ENCODE measurements at places on chromosomes 1 and 21.

DNA sequence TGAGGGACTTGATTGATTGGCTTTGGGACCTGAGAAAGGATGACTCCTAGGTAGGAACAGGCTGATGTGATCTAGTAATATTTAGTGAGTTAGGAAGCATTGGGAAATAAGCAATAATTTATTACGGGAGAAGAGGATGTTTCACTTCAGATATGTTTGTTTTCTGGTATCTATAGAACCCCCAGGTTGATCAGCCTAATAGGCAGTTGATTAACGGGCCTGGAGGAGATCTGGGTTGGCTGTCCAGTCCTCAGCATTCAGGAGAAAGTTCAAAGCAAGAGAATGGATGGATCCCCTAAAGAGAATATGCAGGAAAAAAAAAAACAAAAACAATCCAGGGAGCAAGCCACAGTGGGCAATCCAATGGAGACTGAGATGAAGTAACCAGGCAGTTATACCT lies 48.2 kb upstream of the AKT3 start:
- DNase-seq = no peak

- DNase-seq = peak; percentile 95
These were observed 137.2 kb downstream of the DHRS3 start for GRCh38 chr1:12480748-12481362.

GRCh38 chr1:101451888-101452287 lies 215.1 kb downstream of the S1PR1 start:
- no peak for DNase-seq

DNA sequence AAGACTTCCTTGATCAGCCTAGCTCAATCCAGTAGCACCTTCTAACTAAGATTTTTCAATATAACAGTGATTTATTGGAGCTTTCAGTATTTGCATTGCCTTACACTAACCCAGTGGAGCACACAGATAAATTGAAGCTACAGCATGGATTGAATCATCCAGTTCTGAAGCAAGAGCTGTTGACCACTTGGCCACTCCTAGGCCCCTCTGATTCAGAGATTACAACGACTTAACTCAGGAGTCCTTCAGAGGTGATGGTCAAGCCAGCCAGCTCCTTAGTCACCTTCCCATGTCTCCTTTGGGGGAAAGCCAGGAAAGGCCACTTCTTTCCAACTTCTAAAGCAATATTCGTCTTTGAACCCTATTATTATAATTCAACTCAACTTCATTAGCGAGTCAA lies 151.8 kb downstream of the TENT5C start:
- peak; percentile 7 for DNase-seq

- no peak for DNase-seq
These were observed 385.4 kb upstream of the VAMP3 start for GRCh38 chr1:7385471-7386225.

GRCh38 chr1:197469620-197470210 lies 201.7 kb downstream of the CRB1 start:
- DNase-seq = no peak

DNA sequence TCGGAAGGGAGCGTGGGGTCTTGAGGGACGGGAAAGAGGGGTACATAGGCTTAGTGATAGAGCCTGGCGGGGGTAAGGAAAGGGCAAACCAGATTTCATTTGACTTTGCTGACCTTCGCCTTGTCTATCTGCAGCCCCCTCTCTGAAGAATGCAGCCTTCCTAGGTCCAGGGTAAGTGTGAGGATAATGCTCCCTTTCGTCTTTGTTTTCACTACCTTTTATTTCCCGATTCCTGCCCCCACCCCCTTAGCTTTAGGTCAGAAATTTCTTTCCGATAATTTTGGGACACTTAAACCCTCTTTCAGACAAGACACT lies 396 bp downstream of the ATP5PB start:
- DNase-seq = no peak

DNA sequence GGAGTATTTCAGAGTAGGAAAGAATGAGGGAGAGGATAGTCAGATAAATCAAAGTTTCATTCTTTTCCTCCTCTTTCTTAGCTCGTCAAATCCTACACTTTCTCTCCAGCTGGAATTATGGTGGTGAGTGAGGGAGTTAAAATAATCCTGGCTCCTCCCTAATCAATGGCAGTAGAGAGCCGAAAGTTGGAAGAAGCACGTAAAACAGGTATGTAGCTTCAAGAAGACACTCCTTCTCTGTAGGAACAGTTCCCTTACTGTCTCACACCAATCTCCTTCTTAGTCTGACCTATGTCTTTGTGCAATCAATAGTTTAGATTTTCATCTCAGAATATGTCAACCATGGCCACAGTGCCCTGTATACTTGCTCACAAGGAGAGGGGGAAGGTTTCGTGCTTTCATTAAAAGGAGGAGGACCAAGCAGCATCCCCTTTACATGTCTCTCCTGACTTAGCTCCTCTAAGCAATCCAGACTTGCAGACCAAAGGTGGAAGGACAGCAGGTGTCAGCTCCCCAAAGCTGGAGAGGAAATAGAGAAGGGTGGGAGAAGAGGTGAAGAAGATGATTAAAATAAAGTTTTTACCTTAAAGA lies 878 bp downstream of the MINDY1 start:
- no peak for DNase-seq

DNA sequence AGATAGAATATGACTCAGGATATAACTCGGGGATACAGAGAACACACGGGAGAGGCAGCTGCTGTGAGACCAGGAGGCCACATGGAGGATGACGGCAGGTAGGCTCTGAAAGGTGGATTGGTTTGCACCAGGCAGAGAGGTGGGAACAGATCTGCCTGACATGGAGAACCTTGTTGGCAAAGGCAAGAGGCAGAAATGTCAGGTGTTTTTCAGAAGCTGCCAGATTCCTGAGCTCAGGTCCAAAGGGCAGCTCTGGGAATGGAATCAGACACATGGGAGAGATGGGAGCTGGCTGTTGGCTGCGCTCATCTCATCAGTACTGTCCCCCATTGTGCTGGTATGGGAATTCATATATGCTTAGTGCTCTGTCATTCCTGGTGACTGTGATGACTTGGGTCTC lies 19.2 kb downstream of the SYT6 start:
- no peak for DNase-seq

DNA sequence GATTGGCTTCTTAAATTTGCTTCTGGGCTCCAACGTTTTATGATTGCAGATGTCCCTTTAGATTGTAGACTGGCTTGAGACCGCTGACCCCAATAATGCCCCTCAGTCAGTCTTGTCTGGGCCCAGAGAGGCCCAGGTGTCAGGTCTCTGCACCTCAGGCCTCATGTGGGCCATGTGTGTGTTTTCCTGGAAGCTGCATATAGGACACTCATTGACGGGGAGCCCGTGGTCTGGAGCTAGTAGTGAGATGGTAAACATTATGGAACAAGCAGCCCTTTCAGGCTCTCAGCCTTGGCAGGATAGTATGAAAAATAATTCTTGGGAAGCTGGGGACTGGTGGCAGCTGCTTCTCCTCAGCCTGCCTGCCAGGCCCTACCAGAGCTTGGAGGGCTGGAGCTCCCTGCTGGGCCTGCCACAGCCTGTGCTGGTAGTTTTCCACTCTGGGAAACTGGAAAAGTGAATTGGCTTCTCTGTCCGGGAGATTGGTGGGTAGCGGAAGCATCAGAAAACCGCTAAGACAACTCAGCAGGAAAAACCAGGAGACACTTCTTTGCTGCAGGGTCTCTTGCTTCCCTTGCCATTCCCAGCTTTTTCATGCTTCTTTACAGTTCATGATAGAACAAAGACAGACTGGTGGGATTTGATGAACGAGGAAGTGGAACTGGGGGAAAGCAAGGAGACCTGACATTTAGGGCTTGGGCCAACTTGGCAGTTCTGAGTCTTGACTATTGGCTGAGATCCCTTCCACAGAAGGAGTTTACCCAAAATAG lies 57.8 kb upstream of the HSD17B7 start:
- no peak for DNase-seq

DNA sequence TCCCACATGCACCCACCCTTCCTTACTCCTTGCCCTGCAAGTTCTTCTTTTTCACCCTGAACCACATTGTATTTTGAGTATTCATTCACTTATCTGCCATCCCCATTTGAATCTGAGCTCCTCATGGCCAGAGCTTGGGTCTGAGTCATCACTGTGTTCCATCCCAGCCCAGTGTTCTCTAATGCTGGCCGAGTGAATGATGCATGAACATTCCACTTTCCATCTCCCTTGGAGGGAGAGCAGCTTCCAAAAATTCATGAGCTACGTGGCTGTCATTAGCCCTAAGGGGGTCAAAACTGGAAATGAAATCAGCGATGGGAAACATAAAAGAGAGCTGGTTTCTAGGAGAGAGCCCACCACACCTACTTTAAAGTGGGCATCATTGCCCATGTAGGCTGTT lies 187.0 kb upstream of the USP24 start:
- DNase-seq = peak; percentile 64

- no peak for DNase-seq
These were observed 91.7 kb downstream of the TYW3 start for GRCh38 chr1:74824497-74825107.

DNA sequence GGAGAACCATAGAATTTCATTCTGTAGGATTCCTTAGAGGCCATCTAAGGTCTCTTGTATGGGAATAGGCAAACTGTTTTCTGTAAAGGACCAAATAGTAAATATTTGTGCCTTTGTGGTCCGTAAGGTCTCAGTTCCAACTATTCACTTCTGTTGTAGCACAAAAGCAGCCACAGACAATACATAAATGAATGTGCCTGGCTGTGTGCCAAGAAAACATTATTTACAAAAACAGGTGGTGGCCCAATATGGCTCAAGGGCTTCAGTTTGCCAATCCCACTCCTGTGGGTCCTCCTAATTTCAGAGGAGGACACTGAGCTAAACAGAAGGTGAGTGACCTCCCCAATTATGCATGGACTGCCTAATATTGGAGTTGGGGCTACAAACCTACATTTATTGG lies 67.6 kb upstream of the EDEM3 start:
- DNase-seq = no peak

- DNase-seq = no peak
These were observed 1355.7 kb downstream of the BRINP3 start for GRCh38 chr1:189121941-189122340.

- no peak for DNase-seq
These were observed 430.1 kb downstream of the PTBP2 start for GRCh38 chr1:97151651-97152050.

DNA sequence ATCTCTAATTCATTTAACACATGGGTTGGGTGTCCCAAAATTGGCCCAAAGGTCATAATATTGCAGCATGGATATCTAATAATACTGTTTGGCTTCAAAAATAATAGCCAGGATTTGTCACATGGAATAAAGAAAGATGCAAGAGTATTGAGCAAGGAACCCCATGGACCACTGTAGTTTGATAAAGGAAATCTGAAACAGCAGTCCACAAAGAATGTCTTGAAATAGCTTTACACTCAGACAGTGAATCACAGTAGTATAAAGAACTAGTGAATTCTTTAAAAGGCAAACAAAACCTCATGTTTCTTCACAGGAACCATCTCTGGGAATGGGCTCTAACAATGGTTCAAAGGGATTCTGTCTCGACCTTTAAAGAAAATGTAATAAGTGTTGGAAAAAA lies 576.1 kb upstream of the ZRANB2 start:
- DNase-seq = no peak

GRCh38 chr1:51415963-51416362 lies 85.6 kb upstream of the TTC39A start:
- no peak for DNase-seq

GRCh38 chr1:155135415-155136028 lies at the start of gene SLC50A1:
SLC50A1 (plus strand) TSS chr1:155135852; CDS start chr1:155135912, 60 bp downstream.
- DNase-seq = peak; percentile 81

Measured in renal cortical epithelial cell (primary cell).